Heart left ventricle (tissue), 16 donors: ENCODE measurements at places on chromosomes 5 and 9. TPM values are rescaled to one million over a fixed set of nuclear protein-coding genes. Genes with fewer than 3 reads are reported as not detected.
A peak's percentile ranks its signal among the peaks of the same experiment; 100 is the strongest.

- DNase-seq = no peak
Measured at GRCh38 chr5:112923148-112923917, 1.3 kb upstream of the REEP5 start.

- DNase-seq = no peak
Measured at GRCh38 chr9:120870206-120870605, 6.8 kb downstream of the PHF19 start.

DNA sequence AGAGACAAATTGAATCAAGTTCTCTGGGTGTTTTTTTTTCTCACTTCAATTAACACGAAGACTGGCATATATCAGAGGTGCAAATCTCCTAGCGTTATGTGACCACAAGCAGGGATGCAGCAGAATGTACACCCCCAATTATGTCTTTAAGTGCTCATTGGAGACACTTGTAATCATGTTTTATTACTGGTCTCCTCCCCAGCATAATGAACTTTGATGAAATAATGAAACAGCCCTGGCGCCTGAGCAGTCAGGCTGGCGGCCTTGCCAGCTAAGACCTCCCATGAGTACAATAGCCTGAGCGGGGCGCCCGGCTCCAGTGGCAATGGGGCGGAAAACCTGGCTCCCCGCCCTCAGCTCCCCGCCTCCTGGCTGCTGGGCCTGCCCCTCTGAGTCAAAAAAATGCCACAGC lies 209.4 kb upstream of the MSX2 start:
- DNase-seq = no peak

Gene KIF12
- total RNA-seq = not detected

Gene GMCL2
- total RNA-seq = not detected

GRCh38 chr9:18920141-18921084 lies 112.6 kb downstream of the SAXO1 start:
- no peak for DNase-seq

Gene SMIM32
- total RNA-seq = not detected

Gene QRFP
- total RNA-seq = not detected

GRCh38 chr5:68682400-68683160 lies 411.2 kb upstream of the SLC30A5 start:
- DNase-seq = no peak

Gene TESK1
- total RNA-seq = 47.6 TPM

DNA sequence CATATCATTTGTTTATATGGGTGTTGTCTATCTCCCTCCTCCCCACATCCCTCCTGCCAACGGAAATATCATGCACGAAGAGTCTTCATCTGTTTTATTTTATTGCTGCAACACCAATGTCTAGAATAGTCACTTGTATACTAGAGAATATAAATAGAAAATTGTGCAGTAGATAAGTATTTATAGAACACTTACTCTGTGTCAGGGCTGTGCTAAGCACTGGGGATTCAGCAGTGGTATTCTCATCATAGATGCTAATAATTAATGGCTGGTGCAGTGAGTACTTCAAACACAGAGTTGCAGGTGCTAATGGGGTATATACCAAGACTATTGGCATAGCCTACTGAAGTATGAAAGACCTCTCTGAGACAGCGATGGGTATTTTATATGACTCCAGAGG lies 353.5 kb upstream of the CDH6 start:
- peak; percentile 27 for DNase-seq

DNA sequence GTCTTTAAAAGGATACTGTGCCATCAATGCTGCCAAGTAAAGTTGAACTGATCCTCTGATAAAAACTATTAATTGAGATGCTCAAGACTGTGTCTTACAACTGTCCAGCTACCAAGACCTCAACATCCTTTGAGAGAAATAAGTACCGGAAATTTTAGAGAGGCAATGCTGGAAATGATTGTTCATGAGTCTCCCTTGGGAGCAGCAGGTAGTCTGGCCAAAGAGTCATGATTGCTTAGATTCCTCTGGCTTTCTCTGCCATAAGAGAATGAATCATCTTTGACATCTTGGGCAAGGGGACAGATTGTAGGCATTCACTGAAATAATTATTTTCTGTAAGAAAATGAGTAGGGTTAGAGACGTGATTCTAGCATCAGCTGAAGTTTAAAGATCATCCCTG lies 466.6 kb upstream of the DAB2 start:
- DNase-seq = no peak

DNA sequence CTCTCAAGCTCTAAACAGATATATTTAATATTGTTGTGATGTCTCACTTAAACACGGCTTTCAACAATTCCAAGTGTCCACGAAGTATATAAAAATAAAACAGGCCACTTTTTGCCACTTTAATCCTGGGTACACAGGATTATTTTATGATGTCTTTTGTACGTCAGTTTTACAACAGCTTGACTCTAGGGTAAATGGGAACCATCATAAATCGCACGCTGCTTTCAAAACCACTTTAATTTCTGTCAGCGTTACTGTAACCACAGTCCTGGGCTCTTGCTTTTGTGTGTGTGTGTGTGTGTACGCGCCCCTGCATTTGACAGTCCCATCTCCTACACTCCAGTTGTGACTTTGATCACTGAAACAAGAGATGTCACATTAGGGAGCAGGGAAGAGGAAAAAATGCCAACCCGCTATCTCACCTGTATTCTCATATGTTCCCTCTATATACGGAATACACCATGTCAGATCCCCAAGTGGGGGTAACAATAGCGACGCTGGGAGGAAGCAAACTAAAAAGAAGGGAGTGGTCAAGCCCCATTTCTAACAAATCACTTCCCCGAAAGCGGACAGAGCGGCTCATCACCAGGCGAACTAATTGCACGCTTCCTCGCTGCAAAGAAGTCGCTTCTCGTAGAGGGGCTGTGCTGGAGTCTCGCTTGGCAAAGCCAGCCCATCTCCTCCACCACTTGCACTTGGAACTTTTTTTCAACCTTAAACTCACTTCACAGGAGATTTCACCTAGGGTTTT lies 1.2 kb downstream of the BNC2 start:
- no peak for DNase-seq

Gene CARTPT
- not detected for total RNA-seq

GRCh38 chr9:112322701-112323377 lies 10.6 kb downstream of the PTBP3 start:
- no peak for DNase-seq

Gene RALGPS1
- 18.0 TPM for total RNA-seq

Gene ELOVL7
- total RNA-seq = 0.12 TPM

DNA sequence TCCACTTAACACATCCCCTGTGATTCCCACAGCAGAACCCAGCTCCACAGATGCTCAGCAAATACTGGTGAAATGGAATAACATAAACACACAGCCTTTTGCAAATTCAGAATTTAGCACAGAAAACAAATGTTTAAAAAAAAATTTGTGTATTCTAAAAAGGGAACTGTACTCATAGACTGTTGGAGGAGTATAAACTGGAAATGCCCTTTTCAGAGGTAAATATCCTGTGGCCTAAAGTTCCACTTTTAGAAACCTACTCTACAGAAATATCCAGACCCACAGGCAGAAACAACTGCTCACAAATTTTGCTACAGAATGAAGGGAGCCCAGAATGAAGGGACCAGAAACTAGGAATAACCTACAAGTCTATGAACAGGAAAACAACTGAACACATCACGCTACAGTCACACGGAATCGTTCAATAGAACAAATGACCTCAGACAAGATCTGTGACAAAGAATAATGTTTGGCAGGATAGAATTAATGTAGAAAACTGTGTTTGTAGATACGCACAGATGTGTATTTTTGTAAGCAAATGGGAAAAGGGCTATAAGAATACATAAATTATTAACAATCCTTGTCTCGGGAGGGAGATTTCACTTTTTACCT lies 78.5 kb downstream of the SHB start:
- DNase-seq = no peak

- DNase-seq = peak; percentile 50
Measured at GRCh38 chr5:33148076-33148513, 292.7 kb upstream of the TARS1 start.

- DNase-seq = no peak
Measured at GRCh38 chr9:127538849-127539258, 73.2 kb upstream of the STXBP1 start.

Gene SPINK6
- total RNA-seq = not detected

DNA sequence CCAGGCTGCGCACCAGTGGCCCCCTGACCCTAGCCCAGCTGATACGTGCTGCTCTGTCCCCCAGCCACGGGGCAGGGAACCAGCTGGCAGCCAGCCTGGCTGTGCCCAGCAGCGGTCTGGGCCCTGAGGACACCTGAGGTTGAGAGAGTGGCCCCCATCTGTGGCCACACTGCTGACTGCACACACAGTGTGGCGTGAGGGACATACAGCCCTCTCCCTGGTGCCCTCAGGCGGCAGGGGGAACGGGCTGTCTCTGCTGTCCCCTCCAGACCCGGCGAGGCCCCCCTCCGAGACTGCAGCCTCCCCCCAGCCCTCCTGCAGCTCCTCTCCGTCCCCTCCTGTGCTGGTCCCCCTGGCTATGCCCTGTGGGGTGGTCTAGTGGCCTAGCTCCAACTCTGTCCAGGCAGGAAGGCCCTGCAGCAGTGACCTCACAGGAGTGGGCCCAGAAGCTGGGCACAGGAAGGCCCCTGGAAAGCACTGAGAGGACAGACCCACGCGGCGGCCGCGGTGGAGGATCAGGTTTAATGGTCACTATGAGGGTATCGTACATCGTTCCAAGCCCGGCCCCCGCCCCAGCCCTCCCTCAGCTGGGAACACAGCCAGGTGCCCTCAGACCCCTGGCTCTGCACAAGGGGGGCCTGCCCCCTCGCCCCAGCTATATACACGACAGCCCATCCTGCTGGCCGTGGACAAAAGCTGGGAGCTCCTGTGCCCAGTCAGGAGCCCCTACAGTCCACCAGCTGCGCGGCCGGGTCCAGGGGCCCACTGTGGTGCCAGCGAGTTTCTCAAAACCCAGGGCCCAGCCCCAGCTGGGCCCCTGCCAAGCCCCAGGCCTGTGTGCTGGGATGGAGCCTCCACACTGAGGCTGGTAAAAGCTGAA lies 6.8 kb upstream of the ENTPD8 start:
- DNase-seq = peak; percentile 26

DNA sequence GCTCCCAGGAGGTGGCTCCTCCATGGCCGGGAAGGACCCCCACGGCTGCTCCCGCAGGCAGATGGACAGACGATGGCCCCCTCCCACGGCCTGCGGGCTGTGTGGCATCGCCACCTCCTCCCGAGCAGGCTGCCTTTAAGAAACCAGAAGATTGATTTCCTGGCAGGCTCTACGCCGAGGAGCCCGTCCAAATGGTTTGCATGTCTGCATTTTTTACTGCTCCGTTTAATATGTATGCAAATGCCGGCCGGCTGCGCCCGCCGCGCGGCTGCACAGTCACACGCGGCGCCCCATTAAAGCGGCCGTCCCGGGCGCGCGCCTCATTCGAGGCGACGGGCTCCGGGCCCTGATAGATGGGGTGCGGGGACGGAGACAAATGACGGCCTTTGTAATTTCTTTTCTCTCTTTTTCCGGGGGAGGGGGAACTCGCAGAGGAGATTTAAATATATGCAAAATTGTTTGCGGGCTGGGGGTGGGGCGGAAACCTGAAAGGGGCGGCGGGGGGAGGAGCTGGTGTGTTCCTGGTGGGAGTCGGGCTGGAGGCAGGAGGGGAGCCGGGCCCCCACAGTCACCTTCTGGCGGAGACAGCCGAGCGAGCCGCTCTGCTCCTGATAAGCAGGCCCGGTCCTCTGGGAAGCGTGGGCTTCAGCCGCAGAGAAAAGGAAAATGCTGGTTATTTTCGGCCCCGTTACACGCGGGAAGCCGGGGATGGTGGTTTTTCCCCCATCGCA lies 158.7 kb upstream of the IER5L start:
- DNase-seq = peak; percentile 56

Gene SPATA31A3
- total RNA-seq = not detected

DNA sequence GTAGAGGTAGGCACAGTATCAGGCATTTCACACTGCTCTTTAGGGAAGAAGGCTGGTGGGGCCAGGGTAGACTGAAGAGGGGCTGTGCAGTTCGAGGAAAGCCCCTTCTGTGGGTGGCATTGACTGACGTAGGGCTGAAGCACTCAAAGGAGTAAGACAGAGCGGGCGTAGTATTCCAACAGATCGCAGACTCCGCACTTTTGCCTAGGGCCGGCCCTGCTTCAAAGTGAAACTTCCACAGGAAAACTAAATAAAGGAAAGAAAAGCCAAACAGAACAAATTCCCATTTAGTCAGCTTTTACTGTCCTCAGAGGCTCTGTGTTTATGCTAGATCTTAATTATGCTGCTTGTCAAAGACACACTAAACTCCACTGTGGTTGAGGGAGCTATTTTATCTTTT lies 493.0 kb upstream of the WWC1 start:
- DNase-seq = no peak

GRCh38 chr9:121686930-121687541 lies 35.6 kb downstream of the DAB2IP start:
- peak; percentile 71 for DNase-seq

Gene PCDHA11
- total RNA-seq = 0.13 TPM

- no peak for DNase-seq
Measured at GRCh38 chr9:82498541-82499317, 510.2 kb downstream of the SPATA31D1 start.

Gene NRARP
- total RNA-seq = 15.8 TPM

DNA sequence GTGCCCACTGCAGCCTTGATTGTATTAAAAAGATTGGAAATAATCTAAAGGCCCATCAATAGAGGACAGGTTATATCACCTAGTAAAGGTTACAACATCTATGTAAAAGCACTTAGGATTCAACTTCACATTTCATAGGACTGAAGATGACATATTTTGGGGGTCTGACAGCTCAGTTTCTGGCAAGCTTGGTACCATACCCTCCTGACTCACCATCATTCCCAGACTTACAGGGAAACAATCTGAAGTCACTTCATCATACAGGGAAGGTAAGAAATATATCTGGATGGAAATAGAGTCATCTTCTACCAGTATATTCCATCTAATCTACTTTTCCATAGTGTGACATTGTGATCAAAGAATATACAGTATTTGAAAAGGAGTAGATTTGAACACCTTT lies 28.8 kb upstream of the DAB2 start:
- no peak for DNase-seq

GRCh38 chr5:178355671-178356070 lies 123.1 kb upstream of the PHYKPL start:
- no peak for DNase-seq

DNA sequence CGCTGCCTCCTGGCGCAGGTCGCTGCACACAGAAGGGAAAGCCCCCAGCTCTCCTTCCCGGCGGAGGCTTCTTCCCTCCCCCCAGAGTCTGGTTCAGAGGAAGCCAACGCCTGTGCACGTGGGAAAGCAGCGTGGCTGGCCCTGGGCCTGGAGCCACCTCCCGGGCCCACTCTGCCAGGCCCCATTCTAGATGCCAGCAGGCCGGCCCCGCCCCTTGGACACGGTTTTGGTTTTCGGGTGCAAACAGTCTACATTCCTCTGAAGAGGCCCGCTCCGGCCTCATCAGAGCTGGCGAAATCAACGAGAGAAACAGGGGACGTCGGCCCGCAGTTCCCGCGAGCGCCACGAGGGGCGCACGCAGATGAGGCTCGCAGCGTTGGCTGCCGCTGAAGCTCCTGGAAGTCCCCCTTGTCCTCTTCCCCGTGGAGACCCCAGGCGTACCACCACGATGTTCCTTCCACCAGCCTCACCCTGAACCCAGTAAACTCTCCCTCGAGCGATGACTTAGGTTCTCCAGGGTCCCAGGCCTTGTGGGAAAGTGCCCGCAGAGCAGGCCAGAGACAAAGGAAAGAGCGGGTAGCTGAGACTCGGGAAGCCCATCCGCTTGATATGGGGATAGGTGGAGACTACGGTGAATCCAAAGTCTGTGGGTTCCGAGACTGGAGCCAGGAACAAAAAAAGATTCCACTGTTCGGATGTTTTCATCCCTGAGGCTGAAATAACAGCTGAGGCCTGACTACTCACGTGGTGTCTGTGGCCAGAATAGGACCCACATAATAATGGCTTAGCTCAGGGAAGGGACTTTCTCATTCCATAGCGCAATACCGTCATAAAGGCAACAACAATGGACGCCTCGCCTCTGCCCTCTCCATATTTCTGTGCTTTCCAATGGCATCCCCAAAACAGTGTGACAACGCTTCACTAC lies 64.2 kb downstream of the KLF4 start:
- peak; percentile 73 for DNase-seq
